ENCODE measurements at places on chromosomes 13 and 19.

DNA sequence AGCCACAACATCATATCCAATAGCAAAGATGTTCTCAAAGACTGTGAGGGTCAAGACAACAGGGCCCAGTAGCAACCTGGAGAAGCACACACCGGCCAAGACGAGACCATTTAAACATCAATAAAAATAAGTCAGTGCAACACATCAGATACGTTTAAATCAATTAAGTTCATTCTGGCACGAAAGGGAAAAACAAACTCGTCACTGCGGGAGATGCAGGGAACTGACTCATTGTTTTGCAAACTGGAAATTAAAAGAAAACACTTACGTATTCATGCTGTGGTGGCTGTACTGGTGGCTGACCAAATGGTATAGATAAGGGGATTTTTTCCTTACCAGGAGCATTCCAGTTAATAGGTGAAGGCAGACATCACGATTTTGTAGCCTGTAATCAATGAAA lies 26.3 kb upstream of the SLC15A1 start:
- DNase-seq = no peak

DNA sequence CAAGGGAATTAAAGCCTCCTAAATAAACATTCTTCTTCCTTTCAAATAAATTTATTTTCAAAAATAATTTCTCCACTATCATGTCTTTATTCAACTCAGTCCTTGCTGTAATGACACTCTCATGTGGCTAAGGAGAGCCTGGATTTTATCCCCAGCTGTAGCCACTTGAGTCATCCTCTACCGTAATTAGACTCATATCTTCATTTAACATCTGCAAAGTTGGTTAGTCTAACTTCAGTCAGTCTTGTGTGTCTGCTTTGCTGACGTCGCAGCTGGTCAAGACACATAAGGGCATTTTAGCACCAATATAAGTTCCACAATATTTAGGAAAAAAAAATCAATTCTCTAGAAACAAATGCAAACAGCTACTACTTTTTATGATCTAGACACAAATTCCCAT lies 776.4 kb upstream of the ATXN8OS start:
- no peak for DNase-seq

DNA sequence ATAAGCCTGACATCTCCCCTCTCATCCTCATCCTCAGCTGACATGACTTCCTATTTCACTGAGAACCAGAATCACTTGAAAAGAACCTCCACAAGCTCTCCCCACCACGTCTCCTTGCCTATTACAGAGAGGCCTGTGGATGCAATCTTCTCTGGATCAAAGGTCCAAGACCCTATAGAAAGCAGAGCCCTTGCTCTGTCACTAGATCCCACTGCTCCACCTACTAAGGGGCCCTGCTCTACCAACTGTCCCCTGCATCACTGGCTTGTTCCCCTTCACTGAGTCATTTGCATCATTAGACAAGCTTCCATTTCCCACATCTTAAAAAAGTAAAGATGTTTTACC lies 40.8 kb downstream of the RCBTB2 start:
- DNase-seq = no peak

GRCh38 chr19:47152632-47153031 lies 22.0 kb downstream of the SAE1 start:
- no peak for DNase-seq

DNA sequence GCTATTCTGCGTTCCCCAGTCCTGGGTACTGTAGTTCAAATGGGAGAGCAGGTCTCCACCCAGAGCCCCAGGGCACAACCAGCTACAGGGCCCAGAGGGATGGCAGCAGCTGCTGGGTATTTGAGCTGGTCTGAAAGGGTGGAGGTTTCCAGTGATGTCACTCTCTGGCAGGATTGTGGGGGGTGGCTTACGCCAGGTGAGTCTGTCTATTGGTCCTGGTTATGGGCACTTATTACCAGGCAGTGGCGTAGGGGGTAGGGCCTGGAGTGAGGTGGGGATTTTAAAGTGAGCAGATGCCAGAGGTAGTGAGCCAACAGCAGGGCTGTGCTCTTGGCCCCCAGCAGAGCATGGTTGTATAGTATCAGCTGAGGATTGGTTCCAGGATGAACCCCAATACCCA lies 6.2 kb downstream of the RPS19 start:
- no peak for DNase-seq

- no peak for DNase-seq
Measured at GRCh38 chr13:59211606-59212005, 952.1 kb downstream of the DIAPH3 start.

DNA sequence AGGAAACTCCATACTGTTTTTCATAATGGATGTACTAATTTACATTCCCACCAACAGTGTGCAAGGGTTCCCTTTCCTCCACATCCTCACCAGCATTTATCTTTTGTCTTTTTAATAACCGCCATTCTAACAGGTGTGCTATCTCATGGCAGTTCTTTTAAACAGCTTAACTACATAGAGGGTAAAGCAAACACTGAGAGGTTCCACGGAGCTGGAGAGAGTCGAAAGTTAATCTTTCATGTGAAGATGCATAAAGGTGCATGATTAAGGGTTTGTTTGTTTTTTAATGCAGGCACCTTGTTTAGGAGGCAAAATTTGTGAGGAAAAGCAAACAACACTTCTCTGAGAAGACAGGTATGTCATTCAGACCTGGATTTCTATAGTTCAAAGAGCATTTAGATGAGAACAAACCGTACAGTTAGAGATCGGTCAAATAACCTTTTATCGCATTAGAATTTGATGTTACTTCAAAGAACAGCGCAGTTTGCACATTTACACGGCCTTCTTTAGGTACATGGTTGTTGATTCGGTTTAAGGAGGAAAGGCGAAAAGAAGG lies 193.9 kb downstream of the RBM26 start:
- DNase-seq = no peak

GRCh38 chr19:13396250-13397080 lies 109.8 kb downstream of the CACNA1A start:
- DNase-seq = no peak

- DNase-seq = no peak
Measured at GRCh38 chr13:50842251-50842989, 1.1 kb downstream of the DLEU7 start.

DNA sequence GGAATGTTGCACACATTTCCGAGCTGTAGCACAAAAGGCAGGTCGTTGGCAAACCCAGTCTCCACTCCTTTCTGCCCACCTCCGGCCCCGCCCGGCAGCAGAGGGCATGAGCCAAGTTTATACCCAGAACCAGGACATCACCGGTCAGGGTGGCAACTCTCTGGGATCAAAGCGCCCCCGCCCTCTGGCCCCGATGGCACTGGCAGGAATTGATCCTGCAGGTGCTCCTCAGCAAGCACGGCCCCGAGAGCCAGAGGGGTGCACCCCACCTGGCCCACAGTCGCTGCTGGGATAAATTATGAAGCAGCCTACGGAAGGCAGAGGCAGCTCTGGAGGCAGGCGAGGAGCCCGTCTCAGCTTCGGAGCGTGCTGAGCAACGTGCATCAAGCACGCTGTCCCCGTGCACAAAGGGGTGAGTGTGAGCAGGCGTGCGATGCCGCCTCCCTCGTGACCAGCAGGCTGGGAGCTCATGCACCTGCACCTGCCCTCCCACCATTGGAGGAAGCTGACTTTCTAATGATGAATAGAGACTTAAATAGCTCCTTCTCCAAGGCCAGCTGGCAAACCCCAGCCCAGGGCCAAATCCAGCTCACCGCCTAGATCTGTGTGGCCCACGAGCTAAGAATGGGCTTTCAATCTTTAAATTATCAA lies 25.7 kb downstream of the SHC2 start:
- DNase-seq = no peak

DNA sequence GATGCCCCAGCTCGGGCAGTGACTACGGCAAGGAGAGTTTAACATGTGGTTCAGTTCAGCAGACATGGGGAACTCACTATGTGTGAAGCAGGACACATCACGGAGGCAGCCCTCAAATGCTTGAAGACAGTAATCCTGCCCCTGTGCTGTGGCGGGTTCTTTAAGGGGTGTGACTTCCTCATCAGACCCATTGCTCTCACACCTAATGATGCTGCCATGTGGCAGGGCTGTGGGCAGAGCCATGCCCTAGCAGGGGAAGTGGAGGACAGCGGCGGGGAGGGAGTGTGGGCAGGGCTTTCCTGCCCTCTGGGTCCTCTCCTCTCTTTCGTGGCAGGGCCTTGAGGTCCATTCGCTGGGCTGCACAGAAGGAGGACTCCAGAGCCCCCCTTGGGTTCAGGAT lies 131.1 kb upstream of the GJB6 start:
- DNase-seq = no peak

- DNase-seq = no peak
Measured at GRCh38 chr19:3968556-3969434, 2.1 kb downstream of the DAPK3 start.

DNA sequence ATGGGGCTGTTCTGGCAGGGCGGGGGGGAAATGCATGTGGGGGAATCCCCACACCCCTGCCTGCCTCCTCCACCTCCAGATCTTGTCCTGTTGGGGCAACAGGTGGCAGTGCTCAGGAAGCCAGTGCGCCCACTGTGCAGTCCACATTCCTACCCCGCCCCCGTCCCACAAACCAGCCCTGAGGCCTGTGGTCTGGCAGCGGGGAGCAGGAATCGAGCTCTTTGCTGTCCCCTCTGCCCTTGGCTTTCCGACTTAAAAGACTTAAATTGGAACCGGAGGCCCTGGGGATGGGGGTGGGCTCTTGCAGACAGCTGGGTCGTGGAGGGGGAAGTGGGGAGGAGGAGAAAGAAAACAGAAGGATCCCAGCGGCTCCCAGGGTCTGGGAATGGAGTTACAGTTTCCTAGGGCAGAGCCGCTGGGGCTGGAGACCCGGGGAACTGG lies 4.3 kb downstream of the NANOS3 start:
- no peak for DNase-seq

Data from central memory CD4-positive, alpha-beta T cell (primary cell).